Placental pericyte (primary cell): ENCODE measurements at places on chromosomes 16 and 17. TPM values are rescaled to one million over a fixed set of nuclear protein-coding genes. Genes with fewer than 3 reads are reported as not detected.

Gene MT3
- total RNA-seq = not detected in 2 replicates

Gene DLX3
- not detected in 2 replicates for total RNA-seq

Gene TCAP
- total RNA-seq = 0.44 TPM in 1 of 2 replicates, not detected in the other

Gene TMC8
- total RNA-seq = not detected in 2 replicates

Gene KRTAP9-4
- total RNA-seq = not detected in 2 replicates

Gene PRR15L
- total RNA-seq = not detected in 2 replicates

Gene HOXB4
- under 0.01 and 0.57 TPM in 2 replicates for total RNA-seq

Gene NPIPB13
- total RNA-seq = 0.29 and 1.1 TPM in 2 replicates

Gene B3GNT9
- 57.3 and 63.7 TPM in 2 replicates for total RNA-seq
